ENCODE measurements at places on chromosomes 4 and X.

DNA sequence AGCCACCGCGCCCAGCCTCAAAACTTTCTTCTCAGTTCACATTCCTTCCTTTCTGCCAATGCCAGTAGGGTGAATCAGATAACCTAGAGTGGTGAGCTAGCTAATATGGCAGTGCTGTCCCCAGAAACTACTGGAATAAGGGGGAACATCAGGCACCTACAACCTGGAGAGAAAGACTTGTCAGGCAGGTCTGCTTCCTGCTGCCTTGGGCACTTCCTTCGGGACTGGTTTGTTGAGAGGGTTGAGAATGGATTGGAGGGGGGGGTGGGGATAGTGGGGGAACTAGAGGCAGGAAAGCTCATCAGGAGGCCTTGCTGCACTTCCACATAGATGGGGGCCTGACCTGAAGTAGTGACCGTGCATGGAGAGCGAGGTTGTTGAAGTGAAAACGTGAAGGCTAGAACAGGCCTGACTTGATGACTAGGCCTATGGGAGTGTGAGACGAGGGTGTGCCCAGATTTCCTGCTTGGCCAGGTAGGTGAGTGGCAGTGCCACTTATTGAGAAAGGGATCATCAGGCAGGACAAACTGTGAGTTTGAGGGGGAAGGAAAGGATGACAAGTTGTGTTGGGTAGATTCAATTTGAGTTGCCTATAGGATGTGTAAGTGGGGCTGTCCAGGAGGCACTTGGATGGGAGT, 33.4 kb downstream of the SLC25A5 start:
- DNase-seq, result no peak

DNA sequence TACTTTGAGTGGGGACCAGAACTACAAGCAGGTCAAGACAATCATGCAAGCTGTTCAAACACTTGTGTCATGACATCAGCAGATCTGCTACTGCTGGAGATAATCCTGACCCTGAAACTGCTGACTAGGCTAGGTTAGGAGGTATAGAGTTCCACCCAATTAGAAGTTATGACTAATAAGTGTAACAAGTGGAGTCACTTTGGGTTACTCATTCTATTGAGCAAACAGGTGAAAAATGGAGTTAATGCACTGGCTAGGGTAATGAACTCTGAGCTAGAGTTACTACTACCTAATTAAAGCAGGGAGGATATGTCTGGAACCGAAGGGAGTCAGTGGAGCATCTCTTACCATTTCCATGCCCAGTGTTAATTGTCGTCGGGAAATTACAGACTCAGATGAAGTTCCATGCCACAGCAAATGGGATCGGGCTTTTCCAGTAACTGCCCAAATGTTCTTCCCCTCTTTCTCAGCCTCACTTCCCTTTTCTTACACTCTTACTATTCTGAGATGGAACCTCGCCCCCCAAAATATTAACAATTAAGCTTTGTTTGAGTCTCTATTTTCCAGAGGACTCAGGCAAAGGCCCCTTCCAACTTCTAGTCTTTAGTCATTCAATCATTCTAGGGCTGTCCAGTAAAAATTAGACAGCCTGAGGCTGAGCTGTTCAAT, 19.8 kb upstream of the MANBA start:
- DNase-seq, result no peak

DNA sequence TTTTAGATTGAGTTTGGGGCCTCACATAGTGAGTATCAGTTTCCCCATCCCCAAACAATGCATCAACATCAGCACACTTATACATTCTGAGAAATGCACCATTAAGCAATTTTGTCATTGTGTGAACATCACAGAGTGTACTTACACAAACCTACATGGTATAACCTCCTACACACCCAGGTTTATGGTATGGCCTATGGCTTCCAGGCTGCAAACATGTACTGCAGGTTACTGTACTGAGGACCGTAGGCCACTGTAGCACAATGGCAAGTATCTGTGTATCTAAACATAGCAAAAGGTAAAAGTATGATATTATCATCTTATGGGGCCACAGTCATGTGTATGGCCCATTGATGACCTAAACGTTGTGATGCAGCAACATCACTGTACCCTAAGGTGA, 7.7 kb downstream of the IRF2 start:
- no peak for DNase-seq

- no peak for DNase-seq
Observed at GRCh38 chrX:20412871-20413486, 146.3 kb upstream of the RPS6KA3 start.

- no peak for DNase-seq
Observed at GRCh38 chr4:60589425-60589824, 610.7 kb upstream of the ADGRL3 start.

DNA sequence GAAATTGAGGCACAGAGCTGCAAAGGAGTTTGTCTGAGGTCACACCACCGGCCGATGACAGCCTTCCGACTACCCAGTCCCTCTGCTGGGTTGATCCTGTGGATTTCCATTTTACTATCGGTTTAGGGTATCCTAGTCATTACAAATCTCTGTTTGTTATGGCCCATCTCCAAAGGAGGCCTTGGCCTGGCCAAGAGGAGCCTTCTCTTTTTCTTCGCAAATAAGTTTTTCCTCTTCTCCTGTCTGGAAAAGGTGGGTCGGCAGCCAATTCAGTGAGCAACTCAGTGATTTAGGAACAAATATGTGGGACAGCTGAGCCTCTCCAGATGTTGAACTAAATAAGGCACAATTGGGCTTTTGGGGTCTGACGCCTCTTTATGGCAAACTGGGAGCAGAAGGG, 169.2 kb upstream of the RBPJ start:
- no peak for DNase-seq

GRCh38 chr4:57490520-57491255, 380.5 kb upstream of the IGFBP7 start:
- no peak for DNase-seq

DNA sequence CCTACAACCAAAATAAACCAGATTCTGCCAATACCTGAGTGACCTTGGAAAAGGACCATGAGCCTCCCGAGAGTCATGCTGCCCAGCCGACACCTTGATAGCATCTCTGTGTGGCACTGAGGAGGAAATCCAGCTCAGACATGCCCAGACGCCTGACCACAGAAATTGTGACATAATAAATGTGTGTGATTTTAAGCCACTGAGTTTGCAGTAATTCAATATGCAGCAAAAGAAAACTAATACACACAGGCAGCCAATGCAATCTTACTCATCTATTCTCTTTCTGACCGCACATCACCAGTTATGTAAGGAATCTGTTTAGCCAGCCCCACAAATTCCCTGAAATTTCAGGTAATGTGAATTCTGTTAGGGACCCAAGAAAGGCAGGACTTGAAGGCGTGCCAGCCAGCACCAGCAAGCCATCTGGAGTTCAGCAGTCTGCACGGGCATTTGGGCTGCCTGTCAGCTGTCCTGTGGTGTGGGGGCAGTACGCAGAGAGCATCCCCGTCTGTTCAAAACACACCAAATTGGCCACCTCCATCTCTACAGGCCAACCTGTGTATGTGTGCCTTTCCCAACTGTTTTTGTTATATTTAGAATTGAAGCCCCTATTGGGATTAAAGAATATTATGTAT, 176.4 kb downstream of the NLGN4X start:
- no peak for DNase-seq

- DNase-seq, result no peak
Observed at GRCh38 chrX:47499293-47499692, 16.3 kb upstream of the ZNF41 start.

DNA sequence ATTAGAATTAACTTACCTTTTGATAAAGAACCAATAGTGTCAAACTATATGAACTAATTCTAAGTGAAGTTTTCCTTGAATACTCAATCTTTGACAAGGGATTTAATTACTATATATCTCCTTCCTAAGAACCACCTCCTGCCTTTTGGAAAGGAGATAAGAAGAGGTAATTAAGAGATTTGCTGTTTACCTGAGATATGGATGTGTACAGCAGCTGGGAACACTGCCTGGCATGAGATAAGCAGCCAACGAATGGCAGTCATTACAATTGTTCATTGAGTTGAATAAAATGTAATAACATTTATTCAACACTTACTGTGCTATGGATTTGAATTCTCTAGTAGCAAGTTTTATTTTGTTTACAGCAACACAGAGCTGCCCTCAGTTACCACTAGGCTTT, 407.1 kb downstream of the SPOCK3 start:
- DNase-seq, result no peak

GRCh38 chr4:83261307-83261706, 23.3 kb downstream of the COQ2 start:
- no peak for DNase-seq

DNA sequence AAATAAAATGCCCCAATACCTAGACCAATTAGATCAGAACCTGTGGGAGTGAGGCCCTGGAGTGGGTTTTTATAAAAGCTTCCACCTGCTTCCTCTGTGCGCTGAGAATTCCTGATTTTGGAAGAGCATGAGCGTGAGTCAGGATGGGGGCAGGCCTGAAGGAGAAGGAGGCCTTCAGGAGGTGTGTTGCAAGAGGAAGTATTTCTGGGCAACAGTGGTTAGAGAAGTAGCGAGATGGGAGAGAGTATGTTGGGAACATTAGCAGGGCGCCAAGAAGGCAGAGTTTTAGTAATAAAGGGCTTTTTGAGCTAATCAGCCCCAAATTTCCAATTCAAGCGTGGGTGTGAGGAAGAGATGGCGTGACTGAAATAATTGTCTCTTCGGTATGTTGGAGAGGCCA, 349.8 kb downstream of the UNC5C start:
- DNase-seq, result no peak

GRCh38 chrX:53813670-53814440, 127.3 kb upstream of the HUWE1 start:
- no peak for DNase-seq

DNA sequence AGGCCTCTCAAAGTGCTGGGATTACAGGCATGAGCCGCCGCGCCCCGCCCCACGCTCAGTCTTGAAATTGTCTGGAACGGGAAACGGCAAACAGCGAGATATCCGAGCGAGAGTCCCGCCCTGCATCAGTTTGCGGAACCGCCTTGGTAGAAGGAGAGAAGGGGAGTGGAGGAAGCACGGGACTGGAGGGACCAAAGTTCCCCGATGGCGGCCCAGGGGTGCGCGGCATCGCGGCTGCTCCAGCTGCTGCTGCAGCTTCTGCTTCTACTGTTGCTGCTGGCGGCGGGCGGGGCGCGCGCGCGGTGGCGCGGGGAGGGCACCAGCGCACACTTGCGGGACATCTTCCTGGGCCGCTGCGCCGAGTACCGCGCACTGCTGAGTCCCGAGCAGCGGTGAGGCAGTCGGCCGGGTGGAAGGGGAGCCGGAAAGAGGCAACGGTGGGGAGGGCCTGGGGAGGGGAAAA, at the start of gene BST1:
TSS of gene BST1 (plus strand) at position 125 of the 463 bp plus-strand sequence. CDS start at position 205, 80 bp downstream.
- DNase-seq, result no peak

DNA sequence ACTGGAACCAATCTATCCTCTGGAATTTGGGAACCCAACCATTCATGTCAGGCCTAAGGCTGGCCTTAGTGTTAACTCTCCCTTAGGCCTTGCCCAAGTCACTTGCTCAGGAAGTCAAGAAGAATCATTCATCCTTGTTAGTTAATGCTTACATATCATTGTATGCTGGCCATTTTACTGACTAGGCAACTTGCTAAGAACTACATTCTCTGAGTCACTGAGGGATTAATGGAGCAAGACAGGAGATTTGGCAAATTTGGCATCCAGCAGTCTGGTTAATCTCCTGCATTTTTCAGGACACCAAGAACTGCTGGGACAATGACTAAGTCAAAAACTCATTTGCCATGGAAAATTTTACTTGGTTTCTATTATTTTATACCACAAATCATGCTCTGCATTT, 115.8 kb upstream of the DDIT4L start:
- DNase-seq, result no peak

- DNase-seq, result no peak
Observed at GRCh38 chr4:142697320-142697719, 148.8 kb downstream of the INPP4B start.

DNA sequence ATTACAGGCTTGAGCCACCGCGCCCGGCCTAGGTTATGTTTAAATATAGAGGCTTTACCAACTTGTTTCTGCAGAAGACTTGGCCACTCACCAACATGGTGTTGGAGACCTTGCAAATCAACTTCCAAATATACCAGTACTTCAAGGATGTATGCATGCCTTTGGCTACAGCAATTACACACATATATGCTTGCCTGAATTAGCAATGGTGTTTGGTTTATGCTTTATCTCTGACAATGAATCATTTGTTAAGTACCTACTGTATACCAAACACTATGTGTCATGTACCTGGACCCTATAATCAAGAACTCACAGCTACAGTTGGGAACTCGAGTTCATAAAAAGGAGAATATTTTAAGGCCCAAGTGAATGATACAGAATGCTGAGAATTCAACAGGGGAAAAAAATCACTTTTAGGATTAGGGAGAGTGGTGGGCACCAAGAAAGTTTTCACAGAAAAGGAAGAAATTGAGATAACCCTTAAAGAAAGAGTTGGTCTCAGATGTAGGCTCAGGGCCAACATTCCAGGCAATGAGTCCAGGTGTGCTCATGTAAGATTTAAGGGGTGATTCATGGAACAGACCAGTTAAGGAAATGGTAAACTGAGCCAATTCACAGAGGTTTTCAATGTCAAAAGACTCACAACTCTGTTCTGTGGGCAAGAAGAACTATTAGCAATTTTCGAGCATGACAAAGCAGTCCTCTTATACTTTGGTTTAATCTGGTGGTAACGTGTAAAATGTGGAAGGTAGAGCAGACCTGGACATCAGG, 98.9 kb downstream of the BCOR start:
- DNase-seq, result no peak

- no peak for DNase-seq
Observed at GRCh38 chr4:150619042-150619441, 37.1 kb downstream of the MAB21L2 start.

DNA sequence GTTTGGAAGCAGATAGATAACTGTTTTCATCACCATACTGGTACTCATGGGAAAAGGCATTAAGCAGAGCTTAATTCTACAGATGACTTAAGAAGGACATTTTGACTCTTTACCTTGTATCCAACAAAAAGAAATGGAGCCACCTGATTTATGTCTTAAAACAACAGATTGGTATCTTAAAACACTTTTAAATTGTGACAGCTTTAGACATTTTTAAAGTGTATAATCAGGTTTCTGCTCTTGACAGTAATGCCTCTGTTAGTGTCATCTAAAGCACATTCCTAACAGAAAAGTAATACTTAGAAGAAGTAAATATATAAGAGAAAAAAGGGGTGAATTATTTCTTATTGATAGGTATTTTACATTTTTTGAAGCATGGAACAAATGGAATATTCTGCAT, 55.9 kb downstream of the SPATA4 start:
- no peak for DNase-seq

- no peak for DNase-seq
Observed at GRCh38 chr4:169234137-169234855, 36.5 kb downstream of the SH3RF1 start.

Measured in SW 1271 (cell line).